ENCODE measurements at places on chromosomes 12 and 14.

DNA sequence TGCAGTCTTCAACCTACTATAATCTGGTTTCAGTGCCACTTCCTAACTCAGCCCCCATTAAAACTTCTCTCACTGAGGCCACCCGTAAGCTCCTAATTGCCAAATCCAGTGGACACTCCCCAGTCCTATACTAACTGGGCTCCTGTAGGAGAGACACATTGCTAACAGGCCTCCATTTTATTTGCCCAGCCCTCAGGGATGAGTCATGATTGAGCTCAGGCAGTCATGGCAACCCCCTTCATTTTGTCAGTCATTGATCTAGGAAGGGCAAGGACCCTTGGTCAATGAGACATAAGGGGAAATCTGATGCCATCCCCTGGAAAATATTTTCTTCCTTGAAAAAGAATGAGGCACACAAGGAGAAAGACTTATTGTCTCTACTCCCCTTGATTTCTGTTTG is 70.1 kb upstream of the HIF1A start:
- DNase-seq = peak; percentile 53

- DNase-seq = no peak
These were observed 104.4 kb upstream of the ATF7IP start for GRCh38 chr12:14261096-14261495.

- no peak for DNase-seq
These were observed 9.4 kb downstream of the ZNF84 start for GRCh38 chr12:133046698-133047097.

DNA sequence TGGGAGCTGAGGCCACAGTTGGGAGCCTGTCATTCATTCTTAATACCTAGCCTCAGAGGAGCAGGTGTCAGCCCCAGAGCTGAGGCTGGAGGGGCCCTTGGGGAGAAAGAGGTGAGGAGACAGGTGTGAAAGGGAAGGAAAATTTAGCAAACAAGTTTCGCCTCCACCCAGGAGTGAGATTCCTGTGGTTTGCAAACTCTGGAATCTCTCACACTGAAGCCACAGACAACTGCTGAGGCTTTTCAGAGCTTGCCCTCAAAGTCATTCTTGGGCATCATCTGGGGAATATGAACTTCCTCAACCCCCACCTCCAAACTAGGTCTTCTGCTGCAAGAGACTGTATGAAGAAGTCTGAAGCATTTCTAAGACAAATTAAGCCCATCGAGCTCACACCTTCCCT is 589.5 kb upstream of the TBX3 start:
- no peak for DNase-seq

- peak; percentile 43 for DNase-seq
These were observed 386.0 kb downstream of the BCAT1 start for GRCh38 chr12:24562771-24563431.

DNA sequence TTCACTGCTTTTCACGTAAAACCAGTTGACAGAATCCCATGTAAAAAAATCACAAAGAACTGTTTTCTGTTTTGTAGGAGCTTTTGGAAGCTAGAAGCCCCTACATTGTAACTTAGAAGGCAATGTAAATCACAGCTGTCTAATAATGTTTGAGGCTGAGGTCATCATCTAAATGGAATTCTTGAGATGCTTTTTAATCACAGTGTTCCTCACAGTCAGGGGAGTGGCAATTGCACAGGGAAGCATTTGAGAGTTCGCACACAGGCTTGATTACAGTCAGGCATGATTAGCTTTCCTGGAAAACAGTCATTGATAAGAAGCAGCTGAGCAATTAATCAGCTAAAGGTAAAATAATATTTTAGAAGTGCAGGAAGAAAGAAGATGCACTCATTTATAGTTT is 2.9 kb downstream of the SLC17A8 start:
- no peak for DNase-seq

- no peak for DNase-seq
These were observed 19.4 kb upstream of the NAA30 start for GRCh38 chr14:57371013-57371412.

- DNase-seq = peak; percentile 55
These were observed 101.4 kb downstream of the TTC7B start for GRCh38 chr14:90714811-90715210.

- peak; percentile 70 for DNase-seq
These were observed 93.6 kb downstream of the TXNDC16 start for GRCh38 chr14:52458721-52459085.

- DNase-seq = no peak
These were observed 322.5 kb downstream of the ZFP36L1 start for GRCh38 chr14:68470361-68470760.

GRCh38 chr14:90299408-90299807 is 32.3 kb downstream of the NRDE2 start:
- no peak for DNase-seq

GRCh38 chr12:19518209-19518608 is 78.9 kb downstream of the AEBP2 start:
- no peak for DNase-seq
